ENCODE measurements at places on chromosomes 12 and 14. TPM values are rescaled to one million over a fixed set of nuclear protein-coding genes. Genes with fewer than 3 reads are reported as not detected.

DNA sequence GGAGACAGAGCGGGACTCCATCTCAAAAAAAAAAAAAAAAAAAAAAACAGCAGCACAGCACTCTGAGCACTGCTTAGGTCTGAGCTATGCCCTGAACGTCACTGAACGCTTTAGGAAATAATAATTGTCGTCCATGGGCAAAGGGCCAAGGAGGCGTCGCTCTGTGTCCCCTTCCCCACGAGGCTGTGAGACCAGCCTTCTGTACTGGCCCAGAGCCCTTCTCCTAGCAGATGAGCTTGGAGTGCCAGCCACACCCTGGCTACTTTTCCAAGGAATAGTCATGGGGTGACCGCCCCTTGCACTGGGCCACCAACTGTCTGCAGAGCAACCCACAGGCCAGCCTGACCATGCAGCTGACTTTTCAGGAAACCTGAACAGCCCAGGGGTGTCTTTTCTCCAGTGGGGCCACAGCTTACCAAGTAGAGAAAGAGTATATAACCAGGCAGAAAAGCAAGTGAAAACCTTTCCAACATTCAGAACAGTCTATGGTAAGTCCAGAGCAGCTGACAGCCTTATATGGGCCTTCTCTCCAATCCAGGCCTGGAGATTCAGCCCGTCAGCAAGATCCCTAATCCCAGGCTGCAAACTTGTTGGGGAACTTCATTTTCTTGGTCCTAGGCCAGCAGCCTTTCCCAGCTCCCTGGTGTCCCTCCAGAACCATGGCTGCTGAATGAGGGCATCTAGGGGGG is 28.5 kb downstream of the CD9 start:
- no peak for DNase-seq

DNA sequence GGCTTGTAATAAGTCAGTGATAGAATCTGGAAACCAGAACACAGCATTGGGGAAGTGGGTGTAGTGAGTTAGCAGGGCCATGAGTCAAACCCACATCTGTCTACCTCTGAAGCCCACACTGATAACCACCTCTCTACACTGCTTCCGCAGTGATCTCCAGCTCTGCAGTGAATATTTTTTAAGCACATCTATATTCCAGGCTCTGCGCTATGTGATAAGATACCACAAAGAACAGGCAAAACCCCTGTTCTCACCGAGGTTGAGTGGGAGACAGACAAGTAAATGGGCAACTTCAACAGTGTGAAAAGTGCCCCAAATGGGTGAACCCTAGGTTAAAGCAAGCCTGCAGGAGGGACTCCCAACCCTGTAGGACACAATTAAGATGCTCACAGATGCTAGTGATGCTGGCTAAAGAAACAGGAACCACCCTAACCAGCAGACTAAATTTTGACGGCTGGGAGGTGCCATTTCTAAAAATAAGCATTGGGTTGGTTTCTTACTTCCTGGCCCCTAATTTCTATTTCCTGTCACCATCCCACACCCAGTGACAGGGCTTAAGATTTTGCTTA is 375.0 kb downstream of the DPF3 start:
- no peak for DNase-seq

- no peak for DNase-seq
These were observed 19.5 kb downstream of the CCDC88C start for GRCh38 chr14:91397965-91398591.

- no peak for DNase-seq
These were observed 781.5 kb upstream of the FBXO33 start for GRCh38 chr14:40213701-40214100.

DNA sequence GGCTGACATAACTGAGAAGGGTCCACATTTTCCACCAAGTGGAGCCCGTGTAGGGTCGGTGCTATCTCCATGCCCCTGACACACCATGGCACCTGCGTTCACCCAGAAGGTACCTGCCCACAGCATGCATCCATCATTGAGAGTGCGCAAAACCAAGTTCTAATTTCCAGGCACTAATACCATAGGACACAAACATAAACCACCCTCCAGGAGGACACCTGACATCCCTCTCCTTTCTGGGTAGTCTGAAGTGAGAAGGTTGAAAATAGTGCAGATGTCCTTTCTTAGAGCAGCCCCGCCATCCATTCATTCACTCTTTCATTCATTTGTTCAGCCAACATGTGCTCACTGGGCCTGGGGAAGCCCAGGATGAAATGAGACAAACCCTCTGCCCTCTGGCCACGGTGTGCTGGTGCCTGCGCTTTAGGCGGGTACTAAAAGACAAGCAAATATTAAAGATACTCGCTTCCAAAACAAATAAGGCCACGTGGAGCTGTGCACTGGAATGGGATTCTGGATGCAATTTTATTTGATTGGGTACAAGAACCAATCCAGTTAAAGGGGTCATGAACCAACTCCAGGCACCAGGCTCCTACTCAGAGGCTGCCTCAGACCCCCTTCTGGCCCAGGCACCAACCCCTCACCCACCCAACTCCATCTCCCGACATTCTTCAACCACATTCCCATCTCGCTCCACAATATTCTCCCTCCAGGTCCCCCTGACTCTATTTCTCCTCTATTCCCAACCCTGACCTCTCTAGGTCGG is 1.2 kb downstream of the TTC7B start:
- DNase-seq: no peak

DNA sequence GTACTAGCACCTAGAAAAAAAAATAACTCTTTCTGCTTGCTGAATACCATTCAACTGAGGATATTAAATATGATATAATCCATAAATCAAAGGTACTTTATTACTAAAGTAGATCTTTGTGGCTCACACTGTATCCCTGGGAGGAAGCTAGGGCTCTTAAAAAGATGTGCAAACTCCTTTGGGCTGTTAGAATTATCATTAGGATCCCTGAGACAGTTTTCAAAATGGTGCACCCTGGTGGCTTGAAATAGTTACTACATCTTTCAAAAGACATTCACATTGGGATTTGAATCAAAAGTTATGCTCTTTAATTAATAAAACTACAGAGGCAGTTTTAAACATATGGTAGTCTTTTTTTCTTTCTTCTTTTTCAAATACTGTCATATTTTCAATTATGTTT is 228.5 kb upstream of the G2E3 start:
- no peak for DNase-seq

DNA sequence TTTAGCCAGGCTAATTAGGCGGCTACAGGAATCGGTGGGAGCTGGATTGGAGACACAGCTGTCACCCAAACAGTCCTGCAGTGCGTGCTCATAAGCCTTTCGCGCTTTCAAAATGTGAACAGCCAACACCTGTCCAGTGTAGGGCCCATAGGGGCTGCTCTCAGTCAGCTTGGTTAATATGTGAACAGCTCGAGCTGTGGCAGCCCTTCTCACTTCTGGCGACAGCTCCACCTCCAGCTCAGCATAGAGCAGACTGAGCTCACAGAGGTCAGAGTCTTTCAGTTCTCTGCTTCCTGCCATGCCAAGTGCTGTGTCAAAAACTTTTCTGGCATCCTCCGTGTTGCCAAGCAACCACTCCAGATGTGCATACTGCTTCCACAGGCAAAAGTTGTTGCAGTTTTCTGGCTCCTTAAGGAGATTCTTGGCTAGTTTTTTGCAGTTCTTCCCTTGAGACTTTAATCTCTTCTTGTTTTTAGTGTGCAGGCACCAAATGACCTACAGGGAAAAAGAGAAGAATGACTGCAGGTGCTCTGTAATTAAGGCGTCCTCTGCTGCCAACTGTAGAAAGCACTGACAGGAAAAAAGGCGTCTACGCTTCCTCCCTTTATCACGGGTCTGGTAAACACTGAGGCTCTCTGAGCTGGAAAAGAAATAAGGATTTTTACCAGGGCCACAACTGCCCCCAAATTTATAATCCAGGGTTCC is 32.5 kb downstream of the PSMC1 start:
- DNase-seq: peak; percentile 42

- no peak for DNase-seq
These were observed 38.4 kb downstream of the PRPF40B start for GRCh38 chr12:49661746-49662145.

GRCh38 chr12:16675438-16675837 is 69.5 kb upstream of the LMO3 start:
- no peak for DNase-seq

DNA sequence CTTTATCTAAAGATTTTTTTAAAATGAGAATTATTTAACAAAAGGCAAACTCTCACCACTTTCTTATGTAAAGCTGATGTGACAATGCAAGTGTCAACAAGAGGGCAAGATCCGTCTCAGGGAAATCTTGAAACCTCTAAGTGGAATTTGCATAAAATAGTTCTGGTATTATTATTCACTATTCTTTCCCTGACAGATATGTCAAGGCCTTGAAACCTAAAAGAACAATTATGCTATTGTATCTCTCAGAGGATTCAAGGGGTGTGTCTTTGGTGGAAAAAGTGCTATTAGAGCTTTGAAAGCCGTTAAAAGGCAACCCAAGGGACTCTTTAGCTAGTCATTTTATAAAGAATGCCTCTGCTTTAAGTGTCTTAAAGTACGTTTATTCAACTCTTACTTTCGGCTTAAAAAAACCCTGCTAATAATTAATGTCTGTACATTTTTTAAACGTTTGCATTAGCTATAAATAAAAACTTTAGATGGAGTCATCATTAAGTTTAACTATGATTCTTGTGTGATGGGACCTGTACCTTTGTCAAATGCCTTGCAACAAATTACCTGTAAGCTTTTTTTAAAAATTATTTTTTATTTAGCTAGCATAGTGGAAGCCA is 585.5 kb downstream of the VRK1 start:
- no peak for DNase-seq

GRCh38 chr12:116894913-116895312 is 13.7 kb upstream of the HRK start:
- DNase-seq: no peak

- DNase-seq: no peak
These were observed 20.1 kb downstream of the TRIM9 start for GRCh38 chr14:51074701-51075385.

GRCh38 chr14:55665067-55665675 is 85.2 kb downstream of the KTN1 start:
- no peak for DNase-seq

- DNase-seq: peak; percentile 59
These were observed 78.6 kb downstream of the CCDC60 start for GRCh38 chr12:119412811-119413794.

DNA sequence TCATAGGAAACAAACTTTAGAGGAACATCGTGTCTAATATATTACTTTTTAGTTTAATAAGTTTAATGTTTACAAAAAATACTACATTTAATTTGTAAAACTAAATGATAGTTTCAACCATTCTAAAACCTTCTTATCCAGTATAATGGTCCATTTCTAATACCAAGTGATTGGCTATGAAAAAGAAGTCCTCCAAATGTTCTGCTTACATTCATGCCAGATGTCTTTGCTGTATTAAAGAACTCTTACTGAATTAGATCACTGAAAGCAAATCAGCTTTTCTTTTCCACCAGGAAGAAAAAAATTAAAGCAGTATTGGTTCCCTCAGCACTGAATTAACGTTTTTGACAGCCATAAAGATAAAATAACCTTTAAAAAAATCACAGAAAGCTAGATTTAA is 3.7 kb downstream of the NOVA1 start:
- DNase-seq: no peak

DNA sequence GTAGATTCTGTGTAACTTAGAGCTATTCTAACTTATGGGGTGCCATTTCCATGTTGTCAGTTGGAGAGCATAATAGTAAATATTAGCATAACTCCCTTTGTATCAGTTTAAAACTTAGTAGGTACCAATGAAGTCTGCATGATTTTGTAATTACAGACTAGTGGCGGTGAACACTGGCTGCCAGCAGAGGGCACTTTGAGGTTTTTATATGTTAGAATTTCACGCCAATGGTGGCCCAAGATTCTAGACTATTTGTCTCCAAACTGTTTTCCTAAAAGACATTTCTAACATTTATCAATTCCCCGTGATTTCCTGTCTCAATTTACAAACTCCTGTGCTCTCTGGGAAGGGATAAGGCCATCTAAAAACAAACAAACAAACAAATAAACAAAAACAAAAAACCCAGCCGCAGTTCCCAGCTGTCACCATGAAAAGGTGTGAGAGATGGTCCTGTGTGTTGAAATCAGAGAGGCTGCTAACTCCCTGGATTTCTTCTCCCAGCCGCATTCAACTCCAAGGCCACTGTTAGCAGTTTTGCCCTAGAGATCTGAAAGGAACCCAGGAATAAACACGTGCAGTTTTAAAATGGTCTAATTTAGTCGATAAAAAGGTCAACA is 57.6 kb downstream of the BRMS1L start:
- DNase-seq: peak; percentile 16

DNA sequence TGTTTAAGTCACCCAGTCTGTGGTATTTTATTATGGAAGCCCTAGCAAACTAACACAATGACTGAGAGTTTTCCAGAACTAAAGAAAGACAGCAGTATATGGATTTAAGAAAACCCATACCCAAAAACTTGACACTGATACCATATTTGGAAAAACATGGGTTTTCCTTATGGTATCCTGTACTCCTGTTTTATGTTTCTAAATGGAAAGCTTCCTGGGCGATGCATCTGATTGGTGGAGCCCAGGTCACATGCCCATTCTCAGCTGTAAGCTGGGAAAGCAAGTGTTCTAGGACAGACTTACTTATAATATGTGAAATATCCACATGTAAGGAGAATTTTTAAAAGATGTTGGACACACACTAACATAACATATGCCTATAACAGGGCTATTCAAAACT is 4.5 kb upstream of the RNASE4 start:
- DNase-seq: no peak

GRCh38 chr12:77122236-77122635 is 56.9 kb upstream of the E2F7 start:
- DNase-seq: no peak

The ADAMTS20 gene
- 0.11 TPM for polyA plus RNA-seq

The EFS gene
- 48.1 TPM for polyA plus RNA-seq

The PKP2 gene
- polyA plus RNA-seq: 9.5 TPM

The TROAP gene
- 8.3 TPM for polyA plus RNA-seq

The CLMN gene
- polyA plus RNA-seq: 9.8 TPM

The C12orf54 gene
- 0.64 TPM for polyA plus RNA-seq

The GNB3 gene
- polyA plus RNA-seq: 37.8 TPM

The MYF6 gene
- polyA plus RNA-seq: 67.0 TPM

All from muscle of arm (tissue), 14 donors.